Activated CD8-positive, alpha-beta T cell treated with anti-CD3 and anti-CD28 coated beads, Interleukin-2, amount 10 ng/mL, durations not matched to agents 7 days and 5 days (primary cell): ENCODE measurements at places on chromosomes 4 and X. TPM values are rescaled to one million over a fixed set of nuclear protein-coding genes. Genes with fewer than 3 reads are reported as not detected.

GRCh38 chr4:172410363-172410762 is 597.2 kb downstream of the GALNTL6 start:
- no peak overlapping the region for H3K4me3 ChIP-seq
- H3K27me3 ChIP-seq = no peaks in the 10 kb centered on the region
- DNase-seq = no peak
- H3K4me1 ChIP-seq = no peaks in the 10 kb centered on the region
- no peaks in the 10 kb centered on the region for H3K36me3 ChIP-seq

Gene TLR6
- 3.2 TPM for total RNA-seq

DNA sequence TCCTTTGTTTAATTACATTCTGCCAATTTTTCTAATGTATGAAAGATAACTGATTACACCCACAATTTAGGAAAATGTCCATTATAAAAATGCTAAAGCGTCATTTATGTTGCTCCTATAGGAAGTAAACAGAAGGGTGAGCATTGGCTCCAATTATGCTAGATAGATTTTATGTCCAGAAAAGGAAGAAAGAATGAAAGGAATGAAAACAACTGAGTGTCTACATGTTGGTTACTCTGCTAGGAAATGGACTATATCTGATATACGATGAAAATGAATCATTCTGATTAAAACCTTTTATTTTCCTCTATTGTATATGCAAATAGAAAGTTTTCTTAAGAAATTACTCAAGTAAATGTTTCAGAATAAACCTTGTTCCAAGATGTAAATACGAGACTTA is 1.6 kb downstream of the ENAM start:
- peaks cover 3% of the 10 kb centered on the region for H3K27me3 ChIP-seq
- DNase-seq = no peak

Gene CYBB
- total RNA-seq = not detected

DNA sequence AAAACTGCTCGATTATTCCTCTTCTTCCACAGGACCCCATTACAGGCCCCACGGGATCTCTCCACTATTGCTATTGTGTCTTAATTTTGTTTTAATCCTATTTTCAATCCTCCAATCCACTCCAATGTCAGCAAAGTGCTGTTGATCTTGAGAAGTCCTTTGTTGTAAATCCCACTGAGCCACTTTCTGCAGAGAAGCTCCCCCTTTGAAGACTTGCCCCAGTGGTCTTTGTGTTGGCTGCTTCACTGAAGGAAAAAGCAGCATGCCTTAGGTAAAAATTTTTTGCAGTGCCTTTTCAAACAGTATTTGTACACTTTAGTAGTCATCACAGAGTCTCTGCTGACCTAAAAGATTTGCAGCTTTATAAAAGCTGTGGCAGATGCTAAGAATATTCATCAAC is 252.0 kb upstream of the SLC7A11 start:
- no peak for DNase-seq
- H3K27ac ChIP-seq = no peak overlapping the region
- H3K36me3 ChIP-seq = no peaks in the 10 kb centered on the region
- H3K4me1 ChIP-seq = no peaks in the 10 kb centered on the region
- no peak overlapping the region for H3K4me3 ChIP-seq

GRCh38 chr4:98383431-98384106 is 122.4 kb downstream of the RAP1GDS1 start:
- no peak for DNase-seq
- H3K27me3 ChIP-seq = no peaks in the 10 kb centered on the region
- H3K4me1 ChIP-seq = no peaks in the 10 kb centered on the region
- H3K27ac ChIP-seq = no peak overlapping the region

GRCh38 chr4:33134366-33134765 is 2414.2 kb downstream of the PCDH7 start:
- H3K4me3 ChIP-seq = no peak overlapping the region
- H3K36me3 ChIP-seq = no peaks in the 10 kb centered on the region
- no peak overlapping the region for H3K27ac ChIP-seq
- no peaks in the 10 kb centered on the region for H3K27me3 ChIP-seq

DNA sequence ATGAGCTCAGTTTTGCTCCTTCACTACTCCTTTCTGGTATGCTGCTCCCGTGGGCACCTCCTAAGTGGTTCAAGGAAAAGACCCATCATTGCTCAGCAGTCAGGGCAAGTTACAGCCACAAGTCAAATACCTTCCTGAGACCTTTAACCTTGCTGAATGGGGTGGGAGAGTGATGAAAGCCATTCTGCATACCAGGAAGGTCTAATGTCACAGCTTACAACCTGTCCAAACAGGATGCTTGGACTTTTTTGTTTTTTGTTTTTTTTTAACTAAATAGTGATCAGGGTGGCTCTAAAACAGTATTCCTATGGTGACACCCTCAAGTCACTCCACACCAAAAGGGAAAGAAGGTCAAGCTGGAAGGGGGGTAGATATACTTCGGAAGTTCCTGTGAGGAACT is 93.1 kb downstream of the GPC3 start:
- no peak overlapping the region for H3K27ac ChIP-seq
- H3K27me3 ChIP-seq = no peaks in the 10 kb centered on the region
- no peaks in the 10 kb centered on the region for H3K4me1 ChIP-seq
- no peak overlapping the region for H3K4me3 ChIP-seq
- H3K36me3 ChIP-seq = no peaks in the 10 kb centered on the region

DNA sequence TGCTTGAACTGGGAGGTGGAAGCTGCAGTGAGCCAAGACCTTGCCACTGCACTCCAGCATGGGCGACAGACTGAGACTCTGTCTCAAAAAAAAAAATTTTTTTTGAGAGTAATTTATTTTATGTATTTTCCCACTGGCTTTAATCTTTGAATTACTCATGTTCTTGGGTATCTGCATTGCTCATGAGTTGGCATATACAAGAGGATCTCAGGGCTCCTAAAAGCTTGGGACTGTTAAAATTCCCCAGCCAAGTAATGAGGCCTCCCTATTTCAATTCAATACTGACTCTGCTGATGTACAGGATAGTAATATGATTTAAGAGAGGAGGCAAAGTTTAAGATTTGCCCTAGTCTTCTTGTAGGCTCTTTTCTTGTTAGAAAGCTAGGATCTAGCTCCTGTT is 6.2 kb downstream of the IL21 start:
- peaks cover 2% of the 10 kb centered on the region for H3K27me3 ChIP-seq
- peaks cover 2% of the 10 kb centered on the region for H3K4me1 ChIP-seq
- no peak overlapping the region for H3K4me3 ChIP-seq
- H3K27ac ChIP-seq = no peak overlapping the region
- DNase-seq = no peak

GRCh38 chr4:17811078-17811603 is 362 bp downstream of the NCAPG start:
- H3K27ac ChIP-seq = peak overlapping the region; percentile 100
- DNase-seq = peak; percentile 45
- no peaks in the 10 kb centered on the region for H3K27me3 ChIP-seq
- peaks cover 59% of the 10 kb centered on the region for H3K36me3 ChIP-seq
- H3K4me3 ChIP-seq = peak overlapping the region; percentile 92

GRCh38 chr4:133802359-133803140 is 399.0 kb downstream of the PABPC4L start:
- H3K36me3 ChIP-seq = no peaks in the 10 kb centered on the region
- H3K4me1 ChIP-seq = no peaks in the 10 kb centered on the region
- DNase-seq = no peak
- H3K4me3 ChIP-seq = no peak overlapping the region
- H3K27ac ChIP-seq = no peak overlapping the region

DNA sequence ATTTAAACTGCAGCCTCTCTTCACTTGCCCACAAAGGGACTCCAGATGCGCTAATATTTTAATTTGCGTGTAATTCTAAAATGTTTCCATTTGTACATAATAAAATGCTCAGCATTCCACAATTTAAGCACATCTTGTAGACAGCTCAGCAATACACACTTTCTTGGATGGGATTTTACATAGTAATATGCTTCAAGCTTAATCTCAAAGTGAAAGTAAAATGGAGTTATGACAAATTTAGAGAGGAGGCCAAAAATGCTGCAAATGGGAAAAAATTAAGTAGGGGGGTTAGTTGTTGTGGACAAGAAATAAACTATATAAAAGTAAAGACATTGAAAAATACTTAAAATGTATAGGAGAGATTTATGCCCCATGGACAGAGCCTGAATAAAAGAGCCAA is 149.1 kb downstream of the FBXO8 start:
- H3K36me3 ChIP-seq = no peaks in the 10 kb centered on the region
- no peak for DNase-seq
- no peaks in the 10 kb centered on the region for H3K4me1 ChIP-seq

DNA sequence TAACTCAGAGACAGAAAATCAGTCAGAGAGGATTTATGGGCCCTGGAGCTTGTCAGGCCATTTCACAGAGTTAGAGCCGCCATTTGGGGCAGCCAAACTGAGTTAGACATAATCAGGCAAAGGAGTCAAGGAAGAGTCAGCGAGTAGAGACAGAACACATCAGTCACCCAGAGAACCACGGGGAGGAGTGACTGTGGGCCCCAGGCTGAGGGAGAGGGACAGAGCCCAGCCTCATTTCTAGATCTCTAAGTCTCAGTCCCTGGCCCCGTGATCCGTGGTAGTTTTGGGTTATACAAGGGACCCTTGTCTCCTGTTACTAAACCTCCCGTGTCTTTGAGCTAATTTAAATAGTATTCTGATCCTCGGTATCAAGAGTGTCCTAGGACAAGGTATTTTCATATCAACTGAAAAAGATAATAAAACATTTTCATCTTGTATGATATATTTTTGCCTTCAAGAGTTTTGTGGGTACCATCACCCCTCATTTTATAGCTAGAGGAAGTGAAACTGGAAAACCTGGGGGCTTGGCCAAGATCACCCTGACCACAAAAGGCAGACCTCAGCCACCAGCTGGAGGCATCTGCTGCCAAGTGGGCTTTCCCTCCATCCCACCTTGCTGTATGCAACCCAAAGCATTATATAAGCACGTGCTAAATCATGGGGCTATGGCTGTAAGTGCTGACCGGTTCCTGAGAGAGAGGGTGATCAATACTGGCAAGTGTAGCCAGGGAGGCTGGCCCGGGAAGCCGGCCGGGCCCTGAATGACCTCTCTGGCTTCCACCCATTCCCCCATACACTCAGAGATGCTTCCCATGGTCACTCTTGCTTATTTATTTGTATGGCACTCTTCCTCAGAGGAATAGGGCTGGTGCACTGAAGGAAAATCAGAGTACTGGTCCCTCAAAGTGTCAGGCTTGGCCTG is 204.1 kb downstream of the BCOR start:
- H3K36me3 ChIP-seq = peaks cover 2% of the 10 kb centered on the region
- H3K27ac ChIP-seq = no peak overlapping the region
- peaks cover 8% of the 10 kb centered on the region for H3K27me3 ChIP-seq
- DNase-seq = no peak
- H3K4me3 ChIP-seq = no peak overlapping the region

DNA sequence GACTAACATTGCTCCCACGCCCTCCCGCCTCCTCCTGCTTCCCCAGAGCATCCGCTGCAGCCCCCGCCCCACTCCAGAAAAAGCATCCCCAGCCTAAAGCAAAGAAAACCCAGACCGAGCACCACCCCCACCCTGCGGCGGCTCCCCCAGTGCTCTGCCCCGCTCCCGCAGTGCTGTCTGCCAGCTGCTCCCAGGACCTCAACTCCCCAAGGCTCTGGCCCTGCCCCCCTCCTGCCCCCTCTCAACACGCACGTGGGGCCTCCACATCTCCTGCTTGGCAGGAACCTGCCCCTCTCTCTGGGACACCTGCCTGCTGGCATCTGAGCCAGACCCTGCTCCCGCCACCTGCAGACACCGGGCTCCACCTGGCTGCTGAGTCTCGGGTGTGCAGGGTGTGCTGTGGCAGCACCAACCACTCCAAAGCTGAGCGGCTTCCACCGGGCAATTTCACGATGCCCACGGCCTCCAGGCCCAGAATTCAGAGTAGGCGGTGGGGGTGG is 79.4 kb downstream of the FAM53A start:
- no peaks in the 10 kb centered on the region for H3K27me3 ChIP-seq
- H3K27ac ChIP-seq = peak overlapping the region; percentile 90
- H3K4me1 ChIP-seq = peaks cover 21% of the 10 kb centered on the region
- H3K4me3 ChIP-seq = peak overlapping the region; percentile 72

DNA sequence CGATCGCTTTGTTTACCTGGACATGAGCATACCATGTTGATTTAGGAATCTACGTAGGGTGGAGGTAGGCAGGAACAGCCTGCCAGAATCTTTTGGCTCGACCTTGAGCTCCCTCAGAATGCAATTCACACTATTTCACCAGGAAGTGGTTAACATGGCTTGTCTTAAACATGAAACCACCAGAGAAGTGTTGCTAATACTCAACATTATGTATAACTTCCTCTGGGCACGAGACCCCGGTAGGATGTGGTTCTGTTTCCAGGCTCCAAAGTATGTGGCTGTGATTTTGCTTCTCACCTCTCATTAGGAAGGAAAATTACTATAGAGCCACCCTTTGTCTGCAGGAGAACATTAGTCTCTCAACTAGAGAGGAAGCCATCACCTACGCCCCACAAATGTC is 59.0 kb upstream of the VCX3B start:
- no peak overlapping the region for H3K27ac ChIP-seq
- H3K4me1 ChIP-seq = no peaks in the 10 kb centered on the region
- no peak overlapping the region for H3K4me3 ChIP-seq
- no peaks in the 10 kb centered on the region for H3K27me3 ChIP-seq
- no peak for DNase-seq

- no peak for DNase-seq
- no peak overlapping the region for H3K27ac ChIP-seq
- H3K4me1 ChIP-seq = peaks cover 16% of the 10 kb centered on the region
- no peaks in the 10 kb centered on the region for H3K27me3 ChIP-seq
Measured at GRCh38 chr4:158929939-158930638, 161.3 kb downstream of the FNIP2 start.
